ENCODE measurements at places on chromosomes 11 and 22.

GRCh38 chr11:75841739-75842138 is 26.7 kb downstream of the UVRAG start:
- no peak for DNase-seq

DNA sequence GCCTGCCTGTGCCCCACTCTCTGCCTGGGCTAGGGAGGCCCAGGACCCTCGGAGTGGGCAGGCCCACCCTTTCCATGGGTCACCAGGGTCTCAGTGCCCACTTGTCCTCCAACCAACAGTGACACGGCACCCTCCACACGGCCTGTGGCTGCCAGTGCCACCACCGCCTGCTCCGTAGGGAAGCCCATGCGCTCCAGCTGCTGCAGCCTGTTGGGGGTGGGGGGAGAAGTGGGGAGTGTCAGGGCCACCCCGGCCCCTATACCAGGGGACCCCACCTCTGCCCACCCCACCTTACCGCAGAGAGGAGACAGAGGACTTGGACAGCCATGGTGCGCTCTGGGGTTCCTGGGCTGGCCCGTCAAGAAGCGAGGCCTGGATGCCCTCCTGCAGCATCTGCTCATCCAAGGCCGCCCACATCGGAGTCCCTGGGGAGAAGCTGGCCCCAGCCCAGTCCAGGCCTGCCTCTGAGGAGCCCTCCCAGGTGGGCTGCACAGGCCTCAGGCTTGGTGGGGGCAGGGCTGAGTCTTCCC is 7.7 kb downstream of the RHBDD3 start:
- no peak for DNase-seq

DNA sequence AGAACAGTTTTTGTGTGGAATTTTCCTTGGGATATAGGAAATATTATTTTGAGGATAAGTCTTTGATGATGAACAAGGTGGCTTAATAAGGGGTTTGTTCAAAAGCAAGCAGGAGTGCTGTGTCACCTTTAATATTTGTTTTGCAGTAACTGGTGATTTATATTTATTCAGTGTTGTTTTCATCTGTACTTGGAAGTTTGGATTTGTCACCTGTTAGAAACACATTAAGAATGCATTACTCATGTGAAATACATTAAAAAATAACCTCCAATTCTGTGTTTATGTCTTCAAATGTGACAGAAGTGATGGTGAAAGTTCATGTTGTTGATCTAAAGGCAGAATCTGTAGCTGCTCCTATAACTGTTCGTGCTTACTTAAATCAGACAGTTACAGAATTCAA is 70.5 kb downstream of the DKK3 start:
- DNase-seq, result no peak

GRCh38 chr11:110329445-110329844 is 33.0 kb upstream of the RDX start:
- DNase-seq, result no peak

DNA sequence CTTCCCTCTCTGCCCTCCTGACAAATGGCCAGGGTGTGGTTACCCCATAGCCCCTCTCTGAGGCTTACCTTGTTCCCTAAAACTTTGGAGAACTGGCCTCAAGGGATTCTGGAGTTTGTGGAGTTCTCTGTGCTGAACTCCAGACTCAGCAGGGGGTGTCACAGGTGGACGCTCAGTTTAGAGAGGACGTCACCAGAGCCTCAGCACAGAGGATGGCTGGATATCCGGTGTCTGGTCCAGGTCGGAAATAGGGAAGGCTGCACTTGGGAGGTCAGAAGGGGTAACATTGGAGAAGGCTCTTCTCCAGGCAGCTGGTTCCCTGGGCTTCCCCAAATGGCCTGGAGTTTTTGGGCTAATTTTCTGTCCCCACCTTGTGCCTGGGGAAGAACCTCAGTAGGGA is 64.2 kb downstream of the ADAMTS15 start:
- DNase-seq, result no peak

DNA sequence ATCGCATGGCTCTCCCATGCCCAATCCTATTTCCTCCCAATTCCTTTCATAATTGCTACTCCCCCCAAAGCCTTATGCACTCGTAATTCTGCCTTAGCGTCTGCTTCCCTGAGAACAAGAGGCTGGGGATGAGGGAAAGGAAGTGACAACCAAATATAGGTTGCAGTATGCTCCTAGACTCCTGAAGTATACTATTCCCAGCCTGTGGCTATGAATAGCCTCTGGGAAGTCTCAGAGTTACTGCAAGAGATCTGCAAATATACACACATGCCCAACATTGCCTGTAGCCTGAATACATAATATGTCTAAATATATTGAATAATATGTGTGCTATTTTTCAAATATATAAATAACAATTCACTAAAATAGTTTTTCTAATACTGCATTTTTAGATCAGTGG is 96.1 kb upstream of the CD44 start:
- no peak for DNase-seq

GRCh38 chr11:83662494-83662893 is 376.3 kb upstream of the CCDC90B start:
- DNase-seq, result no peak

- peak; percentile 33 for DNase-seq
These were observed 854 bp downstream of the ABCC8 start for GRCh38 chr11:17475666-17476316.

DNA sequence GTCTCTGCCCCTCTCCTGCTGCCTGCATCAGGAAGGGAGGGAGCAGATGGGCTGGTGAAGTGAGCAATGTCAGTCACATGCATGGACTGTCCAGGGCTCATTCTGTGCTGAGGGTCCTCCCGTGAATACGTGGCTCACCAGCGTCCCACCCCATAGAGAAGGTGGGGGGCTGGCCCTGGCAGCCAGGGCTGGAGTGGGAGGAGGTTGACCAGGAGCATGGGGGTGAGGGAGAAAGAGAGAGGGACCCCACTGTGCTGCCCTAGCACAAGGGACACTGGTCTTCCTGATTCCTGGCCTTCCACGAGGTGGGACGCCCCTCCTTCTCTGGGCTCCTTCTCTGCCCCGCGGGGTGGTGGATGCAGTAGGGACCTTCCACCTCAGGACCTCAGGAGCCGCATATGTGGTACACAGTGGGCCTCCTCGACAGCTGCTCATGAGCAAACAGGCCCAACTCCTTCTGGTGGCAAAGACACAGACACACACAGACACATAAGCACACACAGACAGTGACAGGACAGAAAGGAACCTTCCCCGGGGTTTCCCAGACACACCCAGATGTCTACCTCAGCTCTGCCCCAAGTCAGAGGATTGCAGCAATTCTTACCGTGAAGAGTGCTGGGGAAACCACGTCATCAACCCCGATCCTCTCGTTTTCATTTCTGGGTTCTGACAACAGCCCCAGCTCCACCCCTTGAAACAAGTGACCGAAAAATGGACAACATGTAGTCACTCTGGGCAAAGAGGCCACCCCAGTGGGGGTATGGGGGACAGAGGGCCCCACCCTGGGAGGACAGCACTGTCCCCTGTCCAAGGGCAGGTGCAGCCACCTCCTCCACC is 3.6 kb upstream of the APOBEC3A start:
- DNase-seq, result no peak

GRCh38 chr11:94212898-94213297 is 84.3 kb downstream of the PANX1 start:
- no peak for DNase-seq

DNA sequence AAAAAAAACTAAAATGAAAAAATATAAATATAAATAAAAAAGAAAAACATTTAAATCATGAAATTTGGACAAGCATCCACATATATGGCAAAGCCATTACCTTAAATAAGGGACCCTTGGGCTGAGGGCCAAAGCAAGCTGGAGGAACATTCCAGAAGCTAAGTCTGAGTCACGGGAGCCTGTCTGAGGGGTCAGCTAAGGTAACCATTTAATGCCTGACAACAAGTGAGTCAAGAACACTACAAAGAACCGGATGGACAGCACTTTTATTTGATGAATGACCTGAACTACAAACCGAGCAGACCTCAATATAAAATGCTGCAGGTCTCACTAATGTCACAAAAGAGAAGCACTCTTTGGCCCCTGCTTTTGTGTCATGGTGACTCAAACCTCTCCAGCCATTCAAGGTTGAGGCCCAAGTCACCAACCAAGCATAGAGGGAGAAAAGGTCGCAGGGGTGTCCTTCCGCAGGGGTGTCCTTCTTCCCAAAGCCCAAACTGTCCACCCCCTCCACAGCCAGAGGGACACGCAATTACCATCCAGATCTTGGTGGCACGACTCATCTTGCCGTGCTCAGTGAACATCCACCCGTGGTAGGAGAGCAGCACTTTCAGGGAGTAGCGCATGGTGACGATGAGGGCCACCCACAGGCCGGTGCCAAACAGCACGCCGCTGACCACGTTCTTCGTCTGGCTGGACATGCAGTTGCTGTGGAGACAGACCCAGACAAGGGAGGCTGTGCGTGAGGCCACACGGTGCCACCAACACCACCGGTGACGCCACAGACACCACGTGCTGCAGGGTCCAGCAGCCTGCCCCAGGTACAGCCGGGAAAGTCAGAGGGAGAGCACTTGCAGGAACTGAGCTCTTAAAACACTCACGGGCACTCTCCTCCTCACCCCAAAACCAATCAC is 34.5 kb downstream of the CPT1A start:
- DNase-seq, result no peak

- DNase-seq, result no peak
These were observed 134.3 kb downstream of the SNX19 start for GRCh38 chr11:130781931-130782330.

DNA sequence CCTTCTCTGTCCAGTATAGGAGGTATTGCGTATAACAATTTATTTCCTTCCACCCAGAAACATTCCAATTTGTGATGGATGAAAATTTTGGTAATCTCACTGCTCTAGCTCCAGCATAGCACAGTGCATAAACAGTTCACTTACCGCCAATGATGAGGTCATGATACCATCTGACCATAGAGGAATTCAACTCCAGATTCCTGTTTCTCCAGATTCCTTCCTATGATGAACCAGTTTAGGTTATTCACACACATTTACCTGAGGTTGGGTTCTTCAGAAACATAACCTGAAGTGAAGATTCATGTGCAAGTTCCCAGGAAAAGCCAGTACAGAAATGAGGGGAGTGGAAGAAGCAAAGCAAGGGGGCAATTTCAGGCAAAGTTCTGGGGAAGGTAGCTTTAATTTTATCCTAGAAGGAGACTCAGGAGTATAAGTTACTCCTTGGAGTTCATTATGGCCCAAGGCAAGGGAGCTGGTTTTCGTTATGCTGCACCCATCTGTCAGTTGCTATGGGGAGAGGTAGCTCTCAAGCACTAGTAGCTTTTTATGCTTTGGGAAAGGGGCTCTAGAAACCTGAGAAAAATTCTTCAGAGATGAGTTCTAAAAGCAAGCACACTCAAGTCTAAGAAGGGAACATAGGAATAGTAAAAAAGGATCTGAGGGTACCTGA is 121.6 kb downstream of the CASP12 start:
- DNase-seq, result no peak

GRCh38 chr11:36724742-36725385 is 126.8 kb upstream of the RAG2 start:
- DNase-seq, result no peak

DNA sequence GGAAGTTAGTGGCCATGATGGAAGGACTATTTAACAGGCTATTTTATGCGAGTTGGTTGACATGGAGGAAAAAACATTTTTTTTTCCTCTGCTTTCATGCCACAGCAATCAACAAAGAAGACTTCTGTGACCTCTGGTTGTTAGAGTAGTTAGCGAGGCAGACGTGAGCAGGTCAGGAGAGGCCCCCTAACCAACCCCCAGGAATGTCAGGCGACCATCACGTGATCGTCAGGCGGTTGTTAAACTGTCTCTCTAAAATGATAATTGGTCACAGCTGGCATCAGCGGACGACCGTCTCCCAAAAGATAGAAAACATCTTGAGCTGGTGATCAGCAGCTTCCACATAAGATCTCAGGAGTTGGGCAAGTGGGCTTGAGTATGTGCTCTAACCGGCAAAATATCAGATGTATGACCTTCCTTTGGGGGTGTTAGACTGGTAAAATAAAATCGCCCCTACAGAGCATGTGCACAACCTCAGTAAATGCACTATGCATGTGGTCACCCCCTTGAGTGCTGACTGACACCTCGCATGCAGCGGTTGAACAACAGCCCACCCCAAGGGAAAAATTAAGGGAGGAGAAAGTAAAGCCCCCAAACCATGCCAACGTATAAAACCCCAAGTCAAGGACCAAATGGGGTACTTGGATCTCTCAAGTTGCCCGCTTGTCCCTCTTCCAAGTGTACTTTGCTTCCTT is 20.9 kb upstream of the NARS2 start:
- DNase-seq, result no peak

DNA sequence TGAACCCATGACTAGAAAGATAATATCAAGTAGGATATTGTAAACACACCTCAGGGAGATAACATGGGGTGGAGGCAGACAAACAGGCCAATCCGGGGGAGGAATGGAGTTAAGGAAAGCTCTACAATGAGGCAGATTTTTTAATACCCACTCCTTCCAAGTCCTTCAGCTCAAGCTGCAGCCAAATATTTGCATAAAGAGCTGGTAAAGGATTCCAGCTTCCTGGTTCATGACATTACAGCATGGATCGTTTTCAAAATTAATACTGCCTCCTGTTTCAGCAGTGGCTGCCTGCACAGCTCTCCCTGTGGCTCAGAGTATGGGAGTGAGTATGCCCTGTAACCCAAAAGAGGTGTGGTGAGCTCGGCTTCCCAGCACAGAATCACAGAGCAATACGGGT is 5.1 kb downstream of the POU2AF3 start:
- peak; percentile 99 for DNase-seq

DNA sequence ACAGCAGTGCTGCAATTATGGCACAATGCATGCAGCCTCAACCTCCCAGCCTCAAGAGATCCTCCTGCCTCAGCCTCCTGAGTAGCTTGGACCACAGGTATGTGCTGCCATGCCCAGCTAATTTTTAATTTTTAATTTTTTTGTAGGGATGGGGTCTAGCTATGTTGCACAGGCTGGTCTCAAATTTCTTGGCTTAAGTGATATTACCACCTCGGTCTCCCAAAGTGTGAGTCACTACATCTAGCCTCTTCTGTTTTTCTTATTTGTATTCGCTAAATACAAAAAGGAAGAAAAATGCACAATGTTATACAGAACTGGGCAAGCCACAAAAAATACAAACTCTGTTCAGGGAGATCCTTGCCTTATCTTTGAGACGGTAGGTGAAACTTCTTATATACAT is 62.1 kb downstream of the DDI1 start:
- DNase-seq, result no peak

GRCh38 chr11:44725016-44725685 is 1.6 kb upstream of the TSPAN18 start:
- DNase-seq, result no peak

GRCh38 chr11:122807731-122808477 is 30.4 kb upstream of the CRTAM start:
- no peak for DNase-seq

GRCh38 chr11:69337211-69337721 is 43.3 kb downstream of the MYEOV start:
- DNase-seq, result no peak

DNA sequence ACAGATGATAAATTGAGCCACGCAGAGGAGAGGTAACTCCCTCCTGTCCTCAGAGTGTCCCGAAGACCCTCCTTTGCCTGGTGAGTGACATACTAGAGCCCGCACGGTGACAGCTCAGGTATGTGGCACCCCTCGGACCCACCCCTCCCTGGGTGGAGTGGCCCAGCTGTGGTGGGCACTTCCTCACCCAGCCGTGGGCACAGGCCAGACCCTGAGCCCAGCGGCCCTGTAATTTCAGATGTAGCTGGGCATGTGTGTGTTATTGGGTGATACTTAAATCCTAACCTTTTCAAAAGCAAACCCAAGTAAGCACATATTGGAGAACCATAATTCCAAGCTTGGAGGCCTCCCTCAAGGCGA is 93.2 kb downstream of the WNT7B start:
- no peak for DNase-seq
